Stomach (tissue), 19 donors: ENCODE measurements at places on chromosomes 4 and X.
A peak's percentile ranks its signal among the peaks of the same experiment; 100 is the strongest.

- no peak for DNase-seq
These were observed 50.5 kb downstream of the DCHS2 start for GRCh38 chr4:154441124-154441523.

DNA sequence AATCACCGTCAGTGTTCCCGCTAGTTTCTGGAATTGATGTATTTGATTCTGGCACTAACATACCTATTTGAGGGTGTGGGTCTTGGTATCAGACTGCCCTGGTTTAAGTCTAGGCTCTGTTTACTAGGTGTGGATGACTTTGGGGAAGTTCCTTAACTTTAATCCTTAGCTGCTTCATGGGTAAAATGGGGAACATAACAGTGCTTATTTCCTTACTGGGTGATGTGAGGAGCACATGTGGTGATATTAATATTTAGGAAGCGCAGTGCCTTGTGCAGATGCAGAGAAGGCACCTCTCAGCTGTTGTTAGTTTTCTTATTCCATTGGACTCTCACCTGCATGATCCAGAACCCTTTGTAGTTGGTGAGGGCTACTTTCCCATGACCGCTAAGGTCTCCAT is 17.1 kb downstream of the RNF4 start:
- no peak for DNase-seq

DNA sequence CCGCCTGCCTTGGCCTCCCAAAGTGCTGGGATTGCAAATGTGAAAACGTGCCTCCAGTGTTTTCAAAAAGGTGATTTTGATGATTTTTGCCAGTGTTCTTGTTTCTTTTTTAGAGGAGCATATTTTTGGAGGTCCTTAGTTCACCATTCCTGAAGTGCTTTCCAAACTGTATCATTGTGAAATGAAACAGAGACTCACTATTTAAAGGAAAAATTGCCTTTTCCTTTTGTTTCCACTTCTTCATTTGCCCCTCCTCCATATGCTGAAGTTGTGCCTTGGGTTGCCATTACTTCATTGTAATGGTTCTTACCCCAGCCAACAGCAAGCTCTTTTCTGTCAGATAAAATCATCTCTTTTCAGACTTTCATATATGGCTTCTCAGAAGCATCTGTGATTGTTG is 164.4 kb downstream of the FNIP2 start:
- no peak for DNase-seq

GRCh38 chr4:40066651-40067050 is 10.0 kb downstream of the N4BP2 start:
- no peak for DNase-seq

DNA sequence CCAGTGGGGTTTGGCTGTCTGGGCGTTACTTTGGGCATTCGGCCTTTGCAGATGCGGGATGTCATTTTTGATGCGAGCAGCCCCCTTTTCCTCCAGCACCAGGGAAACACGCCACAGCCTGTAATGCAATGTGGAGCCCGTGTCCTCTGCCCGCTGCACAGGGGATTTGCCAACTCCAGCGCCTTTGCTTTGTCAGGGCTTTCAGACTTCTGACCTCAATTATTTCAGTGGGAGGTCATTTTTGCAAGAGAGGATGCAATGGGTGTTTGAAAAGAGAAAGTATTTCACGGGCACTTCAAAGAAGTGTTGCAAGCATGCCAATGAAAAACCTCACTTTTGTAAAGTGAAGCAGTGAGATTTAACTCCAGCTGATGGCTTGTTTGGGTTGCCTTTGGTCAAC is 11.5 kb downstream of the CLCN4 start:
- no peak for DNase-seq

DNA sequence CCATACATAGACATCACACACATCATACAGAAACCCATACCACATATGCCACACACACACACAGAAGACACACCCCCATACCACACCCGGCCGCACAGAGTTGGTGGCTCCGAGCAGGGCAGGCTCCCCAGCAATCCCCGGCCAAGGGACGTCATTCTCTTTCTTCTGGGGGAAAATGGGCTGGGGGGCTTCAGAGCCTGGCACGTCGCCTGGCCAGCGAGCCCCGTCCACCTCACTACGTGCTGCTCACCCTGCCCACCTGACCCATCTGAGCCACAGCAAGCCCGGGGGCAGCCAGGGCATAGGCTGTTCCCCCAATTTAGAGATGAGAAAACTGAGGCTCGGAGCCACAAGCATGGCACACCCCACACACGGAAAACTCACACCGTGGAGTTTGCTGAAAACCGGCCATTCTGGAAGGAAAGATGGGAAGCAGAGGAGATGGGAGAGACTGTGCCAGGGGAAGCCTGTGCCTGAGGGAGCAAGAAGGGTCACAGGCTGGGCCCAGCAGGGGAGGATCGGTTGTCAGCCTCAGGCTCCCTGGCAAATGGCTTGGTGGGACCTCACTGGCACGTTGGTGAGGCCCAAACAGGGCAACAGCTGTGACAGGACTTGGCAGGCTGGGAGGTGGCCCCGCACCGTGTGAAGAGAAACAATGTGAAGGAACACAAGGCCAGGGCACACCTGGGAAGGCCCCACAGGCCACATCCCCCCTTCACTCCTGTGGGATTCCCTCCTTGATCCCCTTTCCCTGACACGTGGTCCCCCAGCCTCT is 73.2 kb downstream of the JAKMIP1 start:
- no peak for DNase-seq

DNA sequence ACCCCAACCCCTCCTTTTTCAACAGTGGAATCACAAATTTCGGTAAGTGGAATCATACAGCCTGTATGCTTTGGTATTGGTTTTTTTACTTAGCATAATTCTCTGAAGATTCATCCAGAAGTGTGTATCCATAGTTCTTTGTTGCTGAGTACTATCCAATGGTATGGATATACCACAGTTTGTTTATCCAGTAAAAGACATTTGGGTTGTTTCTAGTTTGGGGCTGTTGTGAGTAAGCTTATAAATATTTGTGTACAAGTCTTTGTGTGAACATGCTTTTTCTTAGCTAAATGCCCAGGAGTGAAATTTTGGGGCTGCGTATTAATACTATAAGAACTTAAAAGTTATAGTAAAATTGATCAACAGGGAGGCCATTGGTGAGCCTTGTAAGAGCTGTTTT is 57.5 kb upstream of the GC start:
- DNase-seq = no peak

DNA sequence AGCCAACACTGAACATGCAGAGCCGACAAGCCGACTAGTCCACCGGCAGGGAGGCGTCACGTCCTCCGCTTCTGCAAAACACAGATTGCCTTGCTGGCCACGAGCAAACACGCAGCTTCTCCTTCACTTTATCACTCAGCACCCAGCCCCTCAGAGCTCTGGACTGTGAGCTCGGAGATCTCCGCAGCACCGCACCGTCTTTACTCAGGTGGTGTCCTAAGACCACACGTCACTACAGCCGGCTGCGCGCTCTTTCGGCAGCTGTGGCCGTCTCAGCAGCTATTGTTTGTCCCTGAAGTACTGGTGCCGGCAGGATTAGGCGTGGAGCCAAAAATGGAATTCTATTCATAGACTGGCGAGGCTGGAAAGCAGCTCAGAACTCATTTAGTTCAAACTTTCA is 72.0 kb downstream of the FAT1 start:
- peak; percentile 87 for DNase-seq

DNA sequence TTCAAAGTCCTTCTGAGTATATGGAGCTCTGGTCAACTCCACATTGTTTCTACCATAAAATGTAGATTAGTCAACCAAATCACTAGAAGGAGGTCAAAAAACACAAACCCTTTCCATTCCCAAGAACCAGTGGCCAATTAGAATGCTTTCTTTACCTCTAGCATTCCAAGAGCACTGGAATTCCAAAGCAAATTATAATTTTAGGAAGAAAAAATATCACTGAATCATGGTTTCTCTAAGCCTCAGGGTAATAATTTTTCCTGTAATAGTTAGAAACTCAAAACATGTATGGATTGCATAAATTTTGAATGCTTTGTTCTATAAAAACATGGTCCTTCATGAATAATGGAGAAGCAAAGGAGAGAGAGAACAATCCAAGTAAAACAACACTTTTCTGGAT is 39.5 kb downstream of the LEF1 start:
- no peak for DNase-seq

- no peak for DNase-seq
These were observed 697 bp downstream of the ZNF280C start for GRCh38 chrX:130267956-130268448.

- no peak for DNase-seq
These were observed 1.3 kb upstream of the PIM2 start for GRCh38 chrX:48919947-48920717.

DNA sequence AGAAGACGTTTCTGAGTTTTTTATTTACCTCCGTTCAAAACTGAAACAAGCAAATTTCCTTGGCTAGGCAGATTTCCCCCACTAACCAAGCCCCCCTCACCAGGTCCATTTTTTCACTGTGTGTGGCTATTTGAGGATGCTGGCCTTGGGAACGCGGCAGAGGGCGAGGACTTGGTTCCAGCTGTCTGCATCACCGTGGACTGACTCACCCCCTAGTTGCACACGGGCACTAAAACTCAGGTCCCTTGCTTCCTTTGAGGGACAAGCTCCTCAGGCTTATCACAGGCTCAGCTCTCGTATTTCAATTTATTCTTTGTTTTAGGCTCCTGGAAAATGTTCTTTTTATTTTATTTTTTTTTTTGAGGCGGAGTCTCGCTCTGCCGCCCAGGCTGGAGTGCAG is 8.4 kb upstream of the MTNR1A start:
- DNase-seq = no peak
